Natural killer cell treated with Interleukin-12 subunit alpha and Interleukin-12 subunit beta and Interleukin-15 and Interleukin-18, amount 100 ng/mL, for 72 hours (primary cell): ENCODE measurements at places on chromosomes 1 and 21. TPM values are rescaled to one million over a fixed set of nuclear protein-coding genes. Genes with fewer than 3 reads are reported as not detected.

The IQGAP3 gene
- 6.4 TPM for total RNA-seq

The TENT5C gene
- total RNA-seq, result 86.2 TPM

The OR2T33 gene
- not detected for total RNA-seq

The DCDC2B gene
- 0.22 TPM for total RNA-seq

The CNR2 gene
- 2.1 TPM for total RNA-seq

The VSIG8 gene
- total RNA-seq, result not detected

The NPR1 gene
- total RNA-seq, result not detected

DNA sequence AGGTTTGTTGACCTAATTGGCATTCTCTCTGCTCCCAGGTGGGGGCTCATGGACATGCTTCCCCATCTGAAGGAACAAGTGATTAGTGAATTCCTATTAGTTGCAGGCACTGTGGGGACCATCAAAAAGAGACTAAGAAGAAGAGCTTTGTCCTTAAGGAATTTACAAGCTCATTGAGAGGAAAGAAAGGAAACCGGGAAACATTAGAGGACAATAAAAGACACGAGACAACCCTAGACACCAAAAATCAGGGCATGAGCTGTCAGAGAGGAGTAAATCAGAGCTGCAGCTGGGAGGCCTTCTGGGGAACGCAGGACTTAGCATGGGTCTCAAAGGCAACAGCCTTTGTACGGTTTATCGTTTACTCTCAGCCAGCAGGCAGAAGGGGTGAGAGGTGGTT lies 45.1 kb downstream of the BACE2 start:
- no peak for DNase-seq

DNA sequence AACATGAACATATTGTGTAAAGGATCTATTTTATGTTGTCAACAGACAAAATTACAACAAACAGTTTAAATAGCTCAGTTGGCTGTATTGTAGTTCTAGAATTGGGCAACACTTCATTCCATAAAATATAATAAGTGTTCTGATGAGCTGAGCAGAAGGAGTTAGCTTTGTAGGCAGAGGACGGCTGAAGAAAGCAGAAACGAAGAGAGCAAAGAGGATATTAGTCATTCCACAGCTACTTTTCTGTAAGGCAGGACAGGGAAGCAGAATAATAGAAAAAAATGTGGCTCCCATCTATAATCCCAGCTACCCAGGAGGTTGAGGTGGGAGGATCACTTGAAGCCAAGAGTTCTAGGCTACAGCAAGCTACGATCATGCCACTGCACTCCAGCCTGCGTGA lies 20.2 kb upstream of the IVNS1ABP start:
- DNase-seq, result no peak

DNA sequence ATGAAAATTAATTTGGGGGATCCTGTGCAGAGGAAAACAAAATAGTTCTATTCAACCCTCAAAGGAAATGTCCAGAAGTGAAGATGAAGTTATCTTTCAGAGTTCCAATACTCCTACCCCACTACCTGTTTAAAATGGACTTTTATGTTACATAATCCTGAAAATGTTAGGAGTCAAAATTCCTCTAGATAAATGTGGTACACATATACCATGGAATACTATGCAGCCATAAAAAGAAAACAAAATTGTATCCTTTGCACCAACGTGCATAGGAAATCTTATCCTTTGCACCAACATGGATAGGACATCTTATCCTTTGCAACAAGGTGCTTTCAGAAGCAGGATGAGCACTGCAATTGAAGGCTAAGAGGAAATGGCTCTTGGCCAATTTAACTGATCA lies 245.2 kb downstream of the LTN1 start:
- no peak for DNase-seq

DNA sequence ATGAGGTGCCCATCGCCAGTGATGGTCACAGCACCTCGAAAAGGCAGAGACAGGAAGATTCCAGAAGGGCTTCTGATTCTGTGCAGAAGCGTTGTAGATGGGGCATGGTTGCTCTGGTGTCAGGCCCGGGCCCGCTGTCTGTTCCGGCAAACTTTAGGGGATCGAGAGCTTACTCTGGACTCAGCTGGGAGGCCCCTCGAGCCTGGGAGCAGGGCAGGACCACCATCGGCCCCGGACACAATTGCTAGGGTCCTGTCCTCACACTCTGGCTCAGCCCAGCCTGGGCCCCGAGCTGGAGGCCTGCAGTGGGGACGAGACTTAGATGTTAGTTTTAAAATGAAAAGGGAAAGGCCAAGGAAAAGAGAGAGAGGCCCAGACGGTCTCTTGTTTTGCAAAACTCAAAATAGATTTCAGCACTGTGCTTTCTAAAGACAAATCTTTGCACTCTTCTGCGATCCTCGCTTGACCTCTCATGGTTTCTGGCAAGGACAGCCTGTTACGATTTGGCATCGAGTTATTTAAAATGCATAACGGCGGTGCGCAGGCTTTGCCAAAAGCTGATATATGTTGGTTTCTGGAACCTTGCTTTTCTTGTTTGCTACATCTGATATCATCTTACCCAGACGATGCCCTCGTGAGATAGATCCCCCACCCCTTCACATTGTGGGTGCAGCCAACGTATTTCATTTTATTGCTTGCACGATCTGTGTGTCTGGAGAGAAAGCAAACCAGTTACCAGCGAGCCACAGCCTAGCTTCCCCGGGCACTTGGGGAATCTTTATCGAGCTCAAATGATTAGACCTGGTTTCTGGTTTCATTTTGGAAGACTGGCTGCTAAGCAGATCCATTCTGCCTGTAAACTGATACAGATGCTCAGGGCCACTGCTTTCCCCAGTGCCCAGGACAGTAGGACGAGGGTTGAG lies 58.0 kb downstream of the PRDM16 start:
- DNase-seq, result no peak

DNA sequence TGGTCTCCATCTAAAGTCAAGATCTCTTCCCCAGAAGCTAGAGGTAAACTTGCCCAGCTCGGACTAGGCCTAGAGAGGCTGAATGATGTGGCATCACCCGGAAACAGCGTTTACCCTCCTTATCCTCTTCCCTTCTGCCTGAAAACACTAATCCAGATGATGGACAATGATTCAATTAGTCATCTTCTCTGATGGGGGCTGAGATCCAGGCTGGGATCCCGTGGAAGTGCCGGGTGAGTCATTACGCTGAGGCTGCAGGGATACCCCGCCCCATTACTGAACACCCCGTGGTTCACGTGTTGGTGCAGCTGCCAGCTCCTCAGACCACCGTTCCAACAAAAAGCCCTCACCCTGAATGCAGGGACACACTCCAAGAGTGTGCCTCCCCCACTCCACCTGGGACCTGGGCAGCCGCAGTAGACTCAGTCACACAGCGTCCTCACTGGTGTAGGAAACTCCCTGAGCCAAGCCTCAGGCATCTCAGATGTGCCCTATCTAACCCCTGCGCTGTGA lies 2.0 kb downstream of the S100A6 start:
- no peak for DNase-seq

GRCh38 chr1:179302070-179302469 lies 8.5 kb downstream of the SOAT1 start:
- DNase-seq, result no peak

GRCh38 chr1:223667484-223668182 lies 2.1 kb upstream of the CAPN8 start:
- DNase-seq, result no peak

GRCh38 chr1:18534810-18535205 lies 54.1 kb downstream of the KLHDC7A start:
- no peak for DNase-seq

DNA sequence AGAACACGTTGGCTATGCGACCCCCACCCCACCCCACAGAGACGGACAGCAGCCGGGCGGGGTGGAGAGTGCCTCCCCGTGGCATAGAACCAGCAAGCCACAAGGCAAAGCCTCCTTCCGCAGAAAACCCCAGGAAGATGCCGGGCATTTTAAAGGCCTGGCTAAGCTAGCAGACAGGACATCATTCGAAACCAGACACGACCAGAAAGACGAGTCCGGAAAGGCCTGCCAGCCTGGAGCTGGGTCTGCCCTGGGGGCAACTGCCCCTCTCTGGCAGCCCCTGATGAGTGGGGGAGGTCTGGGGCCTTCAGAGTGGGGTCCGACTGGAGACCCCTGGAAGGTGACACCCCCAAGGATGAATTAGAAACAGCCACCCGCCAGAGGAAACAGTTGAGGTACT lies 8.5 kb downstream of the FTCD start:
- DNase-seq, result peak; percentile 23

DNA sequence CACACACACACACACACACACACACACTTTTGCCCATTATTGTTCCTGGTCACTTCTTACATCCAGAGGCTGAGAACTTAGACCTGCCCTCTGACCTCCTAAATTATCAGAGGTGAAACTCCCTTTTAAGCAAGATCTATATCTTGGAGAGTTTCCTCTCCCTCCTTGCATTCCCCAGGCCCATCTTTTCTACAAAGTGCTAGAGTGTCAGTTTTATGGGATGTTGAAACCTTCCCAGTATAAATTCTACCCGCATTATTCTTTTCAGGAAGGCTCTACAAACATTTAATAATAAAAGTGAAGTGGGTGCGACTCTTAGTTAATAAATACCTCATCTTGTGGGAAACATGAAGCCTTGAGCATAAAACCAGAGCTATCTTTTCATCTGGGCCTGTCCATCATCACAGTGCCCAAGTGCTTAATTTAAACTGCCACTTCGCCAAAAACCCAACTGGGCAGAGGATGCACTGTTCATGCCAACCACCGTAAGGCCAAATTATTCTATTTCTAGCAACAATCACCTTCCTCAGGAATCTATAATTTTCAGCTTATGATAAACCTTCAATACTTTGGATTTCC lies 458.2 kb upstream of the RUNX1 start:
- no peak for DNase-seq

- DNase-seq, result no peak
Observed at GRCh38 chr1:201252944-201253371, 30.3 kb upstream of the PKP1 start.

- DNase-seq, result no peak
Observed at GRCh38 chr1:109806733-109807400, 43.1 kb upstream of the EPS8L3 start.

DNA sequence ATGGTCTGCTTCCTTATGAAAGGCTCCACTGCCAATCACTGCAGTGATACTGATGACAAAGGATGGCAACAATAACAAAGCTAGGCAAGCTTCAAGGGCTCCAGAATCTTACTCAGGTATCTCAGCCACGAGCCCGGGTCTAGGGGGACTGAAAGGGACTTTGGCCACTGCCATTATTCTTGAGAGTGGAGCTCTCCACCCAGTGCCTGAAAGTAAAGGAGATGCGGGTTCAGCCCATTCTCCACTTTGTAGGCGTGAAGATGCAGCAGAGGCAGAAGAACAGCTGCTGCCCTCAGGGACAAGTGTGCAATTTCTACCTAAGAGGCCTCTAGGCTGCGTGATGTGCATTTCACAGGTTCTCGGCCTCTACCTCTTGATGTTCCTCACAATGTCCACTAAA lies 31.4 kb upstream of the SLAMF9 start:
- DNase-seq, result no peak

DNA sequence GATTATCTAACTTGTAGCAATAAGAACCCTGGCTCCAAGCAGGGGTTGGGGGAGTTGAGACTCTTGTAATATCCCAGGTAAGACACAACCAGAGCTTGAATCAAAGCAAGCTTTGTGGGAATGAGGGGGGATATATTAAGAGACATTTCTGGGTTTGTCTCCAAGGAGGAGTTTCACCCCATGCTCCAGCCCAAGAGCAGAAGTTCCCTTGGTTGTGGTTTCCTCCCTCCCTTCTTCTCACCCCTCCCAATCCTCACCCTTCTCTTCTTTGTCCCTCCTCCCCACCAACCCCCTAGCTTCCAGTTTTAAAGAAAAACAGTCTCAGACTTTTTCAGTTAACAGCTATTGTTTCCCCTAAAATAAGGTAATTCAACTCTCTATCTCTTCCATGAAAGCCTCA lies 11.9 kb downstream of the TRAF3IP3 start:
- DNase-seq, result no peak

- DNase-seq, result no peak
Observed at GRCh38 chr1:197464044-197464443, 196.0 kb downstream of the CRB1 start.

GRCh38 chr1:76198452-76198851 lies 123.9 kb downstream of the ST6GALNAC3 start:
- DNase-seq, result no peak

DNA sequence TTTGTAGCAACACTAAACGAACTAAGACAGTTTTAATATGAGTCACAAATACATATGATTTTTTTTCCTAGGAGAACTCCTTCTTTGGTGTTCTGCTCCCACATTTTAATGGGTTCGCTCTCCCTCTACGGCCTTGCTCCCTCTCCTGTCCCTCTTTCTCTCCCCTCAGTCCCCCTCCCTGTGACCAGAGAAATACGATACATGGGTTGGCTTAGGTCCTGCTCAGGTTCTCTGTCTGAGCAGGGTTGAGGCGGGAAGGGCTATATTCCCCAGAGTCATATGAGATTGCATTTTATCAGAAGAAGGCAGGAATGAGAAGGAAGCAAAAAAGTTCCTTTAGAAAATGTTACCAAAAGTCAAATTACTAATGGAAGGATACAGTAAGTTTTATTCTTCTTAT lies 44.6 kb downstream of the UBE2U start:
- no peak for DNase-seq

DNA sequence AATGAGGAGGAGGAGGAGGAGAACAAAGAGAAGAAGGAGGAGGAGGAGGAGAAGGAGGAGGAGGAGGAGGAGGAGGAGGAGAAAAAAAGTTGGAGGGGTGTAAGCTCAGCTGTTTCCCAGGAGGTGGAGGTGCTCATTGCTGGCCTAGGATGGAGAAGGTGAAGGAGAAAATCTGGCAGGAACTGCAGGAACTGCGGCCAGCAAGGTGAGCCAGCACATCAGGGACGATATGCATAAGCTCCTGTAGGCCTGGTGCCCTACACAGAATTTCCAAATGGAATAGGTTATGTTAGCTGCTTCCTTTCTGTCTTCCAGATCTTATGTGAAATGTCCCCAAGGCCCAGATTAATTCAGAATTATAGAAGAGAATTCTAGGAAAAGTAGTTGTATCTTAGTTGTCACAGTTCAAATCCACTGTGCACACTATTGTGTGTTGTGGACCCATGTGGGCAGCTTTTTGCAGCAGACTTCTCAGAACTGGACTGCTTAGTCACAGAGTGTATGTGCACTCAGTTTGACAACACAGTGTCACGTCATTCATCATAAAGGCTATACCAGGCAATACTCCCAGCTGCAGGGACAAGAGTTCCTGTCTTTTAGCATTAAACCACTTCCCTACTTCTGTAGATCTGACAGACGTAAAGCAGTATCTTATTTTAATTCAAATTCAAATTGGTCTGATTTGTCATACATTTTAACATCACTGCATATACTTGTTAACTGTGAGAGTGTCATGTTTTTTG lies 303.7 kb downstream of the HLX start:
- DNase-seq, result no peak

DNA sequence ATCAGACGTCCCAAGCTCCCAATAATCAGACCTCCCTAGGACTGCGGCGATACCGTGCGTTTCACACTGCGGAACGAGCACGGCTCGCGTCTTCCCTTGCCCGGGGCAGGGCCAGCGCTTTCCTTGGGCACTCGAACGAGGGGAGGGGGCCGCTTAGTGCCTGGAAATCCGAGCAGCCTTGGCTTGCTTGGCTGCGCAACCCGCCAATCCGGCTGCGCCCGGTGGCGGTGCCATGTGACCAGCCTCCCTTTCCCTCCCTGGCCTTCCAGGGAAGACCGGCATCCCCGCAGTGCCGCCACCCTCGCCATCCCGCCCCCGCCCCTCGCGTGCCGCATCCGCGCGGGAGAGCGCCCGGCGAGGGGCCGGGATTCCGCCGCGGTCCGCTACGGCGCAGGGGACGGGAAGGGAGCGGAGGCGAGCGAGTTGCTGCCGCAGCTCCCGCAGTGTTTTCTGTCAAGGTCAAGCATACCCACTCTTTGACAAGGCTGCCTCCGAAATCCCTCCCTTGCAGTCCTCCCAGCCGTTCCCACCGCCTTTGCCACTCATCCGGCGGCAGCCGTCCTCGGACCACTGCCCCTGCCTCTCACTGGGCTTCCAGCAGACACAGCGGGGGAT lies 8.3 kb upstream of the RNF19B start:
- no peak for DNase-seq

GRCh38 chr1:113142791-113143190 lies 69.8 kb downstream of the LRIG2 start:
- no peak for DNase-seq
